ENCODE measurements at places on chromosomes 12 and 14.

DNA sequence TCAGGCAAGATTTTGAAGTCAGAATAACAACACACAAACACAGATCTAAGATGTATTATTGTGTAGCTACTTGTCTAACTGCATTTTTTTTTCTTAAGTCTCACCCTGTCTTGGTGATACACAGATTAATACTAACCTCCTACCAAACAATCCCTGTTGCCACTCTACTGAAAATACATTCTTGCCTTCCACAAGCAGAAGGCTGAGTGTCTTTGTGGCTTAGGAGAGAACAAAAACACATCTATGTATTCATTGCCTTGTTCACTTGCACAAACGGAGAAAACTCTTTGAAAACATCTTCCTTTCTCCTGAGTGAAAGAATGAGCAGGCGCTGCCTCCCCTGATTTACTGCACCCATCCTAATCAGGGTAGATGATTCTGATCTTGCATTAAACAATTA is 642.2 kb downstream of the DIO2 start:
- no peak for DNase-seq

DNA sequence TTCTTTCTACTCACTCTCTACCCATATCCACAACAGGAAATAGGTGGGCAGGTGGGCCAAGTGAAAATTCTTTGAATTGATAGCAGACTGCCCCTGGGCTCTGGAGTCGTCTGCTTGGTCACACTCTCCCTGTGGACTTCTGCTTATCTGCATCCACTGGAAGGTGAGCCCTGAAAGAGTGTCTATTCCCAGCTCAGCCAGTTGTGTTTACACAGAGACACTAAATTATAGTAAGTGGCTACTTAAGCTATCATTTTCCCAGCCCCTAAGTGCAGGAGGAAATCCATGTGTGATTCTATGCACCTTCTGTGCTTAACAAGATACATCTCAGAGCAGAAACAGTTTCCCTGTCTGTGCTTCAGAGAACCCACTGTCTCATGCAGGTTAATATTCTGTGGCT is 338.4 kb downstream of the FUT8 start:
- DNase-seq = no peak

- DNase-seq = no peak
Observed at GRCh38 chr14:90608281-90608680, 207.9 kb downstream of the TTC7B start.

DNA sequence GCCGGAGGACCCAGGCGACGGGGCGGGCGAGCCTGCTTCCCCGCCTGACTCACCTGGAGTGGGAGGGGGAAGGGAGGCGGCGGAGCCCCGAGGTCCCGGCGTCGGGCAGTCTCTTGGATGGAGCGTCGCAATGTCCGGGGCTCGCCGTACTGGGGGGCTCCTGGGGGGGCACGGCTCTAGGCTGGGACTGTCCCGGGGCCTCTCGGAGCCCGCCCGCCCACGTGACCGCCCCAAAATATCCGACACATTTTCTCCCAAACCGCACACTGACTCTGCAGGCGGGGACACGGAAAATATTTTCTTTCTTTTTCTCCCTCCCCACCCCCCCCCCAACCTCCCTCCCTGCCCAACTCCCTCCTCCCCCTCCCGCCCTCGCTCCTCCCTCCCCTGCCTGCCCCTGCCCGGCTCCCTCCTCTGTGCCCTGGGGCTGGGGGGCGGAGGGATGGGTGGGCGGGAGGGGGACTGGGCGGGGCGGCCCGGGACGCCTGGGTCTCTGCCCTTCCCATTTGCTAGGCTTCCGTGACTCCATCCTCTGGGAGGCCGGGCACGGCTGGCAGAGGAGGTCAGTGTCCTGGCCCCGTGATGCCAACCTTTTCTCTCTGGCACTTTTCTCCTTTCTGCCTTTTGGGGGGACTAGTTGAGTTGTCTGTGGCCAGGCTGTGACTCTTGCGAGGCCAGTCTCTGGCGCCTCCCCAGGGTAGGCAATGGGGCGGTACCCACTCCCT is at the start of gene RARG:
RARG (minus strand) TSS at position 289 of the 725 bp plus-strand sequence. CDS start 4,664 bp downstream, outside the sequence.
- DNase-seq = peak; percentile 96

- no peak for DNase-seq
Observed at GRCh38 chr12:132218527-132218875, 74.2 kb downstream of the NOC4L start.

DNA sequence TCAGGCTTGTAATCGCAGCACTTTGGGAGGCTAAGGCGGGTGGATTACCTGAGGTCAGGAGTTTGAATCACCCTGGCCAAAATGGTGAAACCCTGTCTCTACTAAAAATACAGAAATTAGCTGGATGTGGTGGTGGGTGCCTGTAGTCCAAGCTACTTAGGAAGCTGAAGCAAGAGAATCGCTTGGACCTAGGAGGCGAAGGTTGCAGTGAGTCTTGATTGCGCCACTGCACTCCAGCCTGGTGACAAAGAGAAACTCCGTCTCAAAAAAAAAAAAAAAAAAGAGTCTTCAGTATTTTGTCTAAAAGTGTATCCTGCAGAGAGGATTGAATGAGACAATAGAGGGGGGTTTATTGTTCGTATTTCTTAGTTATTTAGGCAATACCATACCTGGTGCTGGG is 25.3 kb downstream of the FOXA1 start:
- DNase-seq = no peak

DNA sequence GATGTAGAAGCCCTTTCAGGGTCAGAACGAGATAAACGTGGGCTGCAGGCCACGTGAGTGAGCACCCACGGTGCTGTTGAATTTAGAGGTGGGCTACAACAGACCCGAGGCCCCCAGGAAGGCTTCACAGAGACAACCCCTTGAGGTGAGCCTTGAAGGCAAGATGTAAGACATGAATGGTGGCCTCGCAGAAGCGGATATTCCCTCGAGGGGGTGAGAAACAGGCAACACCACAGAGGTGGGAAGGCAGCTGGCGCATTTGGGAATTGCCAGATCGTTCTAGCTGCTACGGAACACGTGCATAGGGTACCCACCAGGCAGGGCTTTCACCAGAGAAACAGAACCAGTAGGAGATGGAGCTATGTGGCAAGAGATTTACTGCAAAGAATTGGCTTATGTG is 22.6 kb upstream of the ATP2A2 start:
- no peak for DNase-seq

DNA sequence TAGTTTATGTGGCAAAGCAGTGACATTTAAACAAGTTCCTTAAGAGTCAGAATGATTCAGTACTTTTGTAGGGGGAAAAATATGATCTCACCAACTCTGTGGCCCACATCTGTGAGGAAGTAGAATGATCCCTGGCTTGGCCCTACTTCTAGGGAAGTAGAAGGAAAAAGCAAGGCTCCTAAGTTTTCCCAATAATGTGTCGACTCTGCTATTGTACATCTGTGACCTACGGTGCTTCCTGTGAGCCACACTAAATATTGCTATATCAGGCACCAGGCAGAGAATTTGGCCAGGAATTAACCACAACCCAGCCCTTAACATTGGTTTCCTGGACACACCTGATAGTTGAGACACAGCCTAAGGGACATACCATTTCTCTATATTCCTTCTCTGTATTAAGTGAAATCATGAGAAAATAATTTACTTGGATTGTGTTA is 9.3 kb upstream of the NID2 start:
- no peak for DNase-seq

DNA sequence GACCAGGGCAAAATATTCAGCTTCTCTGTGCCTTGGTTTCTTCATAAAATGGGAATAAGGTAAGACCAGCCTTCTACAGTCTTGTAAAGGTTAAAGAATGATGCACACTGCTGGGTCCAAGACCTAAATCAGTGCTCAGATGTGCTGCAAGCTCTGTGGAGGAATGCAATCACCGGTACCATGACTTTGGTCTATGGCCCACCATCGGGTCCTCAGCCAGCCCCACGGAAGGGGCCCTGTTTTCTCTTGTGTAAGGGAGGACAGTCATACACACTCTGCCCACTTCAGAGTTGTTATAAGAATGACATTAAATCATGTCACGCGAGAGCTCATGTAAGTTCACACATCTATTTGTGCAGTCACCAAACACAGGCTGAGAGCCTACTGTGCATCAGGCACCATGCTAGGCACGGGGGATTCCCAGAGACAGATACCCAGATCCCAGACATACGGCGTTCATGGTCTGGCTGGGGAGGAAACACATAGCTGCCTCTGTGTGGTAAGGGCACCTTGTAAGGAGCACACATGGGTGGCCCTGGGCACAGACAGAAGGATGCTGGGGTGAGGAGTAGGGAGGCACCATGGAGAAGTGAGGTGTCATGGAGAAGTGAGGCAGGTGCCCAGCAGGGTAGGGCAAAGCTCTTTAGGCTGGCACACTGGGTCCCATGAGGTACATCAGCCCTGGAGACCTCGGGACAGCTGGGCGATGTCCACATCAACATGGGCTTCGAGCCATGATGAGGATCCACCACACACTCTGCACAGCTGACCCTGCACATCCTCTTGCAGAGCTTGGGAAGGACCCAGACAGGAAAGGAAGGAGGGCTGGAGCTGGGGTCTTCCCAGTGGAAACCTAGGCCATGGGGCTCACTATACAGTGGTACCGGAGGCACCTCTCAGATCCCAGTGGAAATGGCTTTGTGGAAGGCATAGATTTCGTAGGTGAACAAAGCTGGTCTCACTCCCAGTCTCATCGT is 190.4 kb upstream of the DIO3 start:
- no peak for DNase-seq

DNA sequence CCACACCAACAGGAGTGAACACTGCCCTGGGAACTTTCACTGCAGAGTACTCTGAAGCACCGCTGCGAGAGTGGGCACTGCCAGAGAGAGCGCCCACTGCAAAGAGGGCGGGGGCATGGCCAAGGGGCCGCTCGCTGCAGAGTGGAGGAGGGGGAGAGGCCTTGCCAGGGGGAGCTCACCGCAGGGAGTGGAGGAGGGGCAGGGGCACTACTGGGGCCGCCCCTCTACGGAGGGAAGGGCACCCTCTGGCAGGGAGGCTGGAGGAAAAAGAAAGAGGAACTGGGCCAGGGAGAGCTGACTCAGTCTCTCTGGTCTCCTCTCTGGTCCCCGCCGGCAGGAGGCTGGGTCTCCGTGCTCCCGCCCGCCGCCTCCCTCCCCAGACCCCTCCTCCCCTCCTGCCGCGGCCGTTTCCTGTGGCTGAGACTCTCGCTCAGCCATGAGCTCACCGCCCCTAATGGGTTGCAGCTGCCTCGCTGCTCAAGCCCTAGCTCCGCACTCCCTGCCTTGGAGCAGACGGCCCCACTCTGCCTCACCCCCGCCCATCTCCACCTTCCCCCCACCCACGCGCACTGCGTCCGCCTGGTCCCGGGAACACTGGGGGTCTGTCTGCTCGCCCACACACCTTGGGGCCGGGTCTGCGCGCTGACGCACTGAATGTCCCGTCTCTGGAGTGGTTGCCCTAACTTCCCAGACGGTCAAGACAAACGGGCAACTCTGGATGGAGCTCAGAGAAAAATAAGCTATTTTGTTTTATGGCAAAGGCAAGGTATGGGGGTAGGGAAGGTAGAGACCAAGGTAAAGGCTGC is 1.3 kb downstream of the ARHGEF40 start:
- peak; percentile 95 for DNase-seq

DNA sequence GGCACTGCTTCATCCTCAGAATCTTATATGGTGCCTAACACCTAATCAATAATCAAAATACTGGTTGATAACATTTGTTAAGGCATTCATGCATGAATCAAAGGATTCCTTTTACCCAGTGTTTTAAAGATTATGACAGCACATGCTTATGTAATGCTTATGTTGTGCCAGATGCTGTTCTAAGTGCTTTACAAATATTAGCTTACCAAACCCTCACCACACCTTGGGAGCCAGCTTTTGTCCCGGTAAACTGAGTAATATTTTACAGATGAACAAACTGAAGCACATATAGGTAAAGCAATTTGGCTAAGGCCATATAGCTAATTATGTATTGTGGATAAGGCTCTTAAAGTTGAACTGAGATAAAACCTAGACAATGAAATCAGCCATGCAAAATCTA is 209.2 kb downstream of the ALX1 start:
- DNase-seq = no peak

GRCh38 chr14:89138846-89139245 is 278.2 kb downstream of the FOXN3 start:
- DNase-seq = no peak

DNA sequence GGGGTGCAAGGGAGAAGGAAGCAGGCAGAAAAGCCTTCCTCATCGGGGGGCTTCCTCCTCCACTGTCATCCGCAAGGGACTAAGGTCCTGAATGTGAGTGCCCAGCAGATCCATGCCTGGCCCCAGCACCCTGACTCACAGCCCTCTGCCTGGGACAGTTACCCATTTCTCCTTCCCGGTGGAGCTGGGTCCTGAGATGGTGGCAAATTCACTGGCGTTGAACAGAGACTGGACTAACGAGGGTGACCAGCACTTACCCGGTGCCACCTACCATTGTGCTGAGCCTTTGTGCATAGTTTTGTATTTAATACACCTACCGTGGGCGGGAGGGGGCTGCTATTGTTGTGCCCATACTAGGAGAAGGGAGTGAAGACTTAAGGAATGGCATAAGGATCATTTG is 30.9 kb upstream of the PLEKHG6 start:
- no peak for DNase-seq
